ENCODE measurements at places on chromosomes 4 and X.

DNA sequence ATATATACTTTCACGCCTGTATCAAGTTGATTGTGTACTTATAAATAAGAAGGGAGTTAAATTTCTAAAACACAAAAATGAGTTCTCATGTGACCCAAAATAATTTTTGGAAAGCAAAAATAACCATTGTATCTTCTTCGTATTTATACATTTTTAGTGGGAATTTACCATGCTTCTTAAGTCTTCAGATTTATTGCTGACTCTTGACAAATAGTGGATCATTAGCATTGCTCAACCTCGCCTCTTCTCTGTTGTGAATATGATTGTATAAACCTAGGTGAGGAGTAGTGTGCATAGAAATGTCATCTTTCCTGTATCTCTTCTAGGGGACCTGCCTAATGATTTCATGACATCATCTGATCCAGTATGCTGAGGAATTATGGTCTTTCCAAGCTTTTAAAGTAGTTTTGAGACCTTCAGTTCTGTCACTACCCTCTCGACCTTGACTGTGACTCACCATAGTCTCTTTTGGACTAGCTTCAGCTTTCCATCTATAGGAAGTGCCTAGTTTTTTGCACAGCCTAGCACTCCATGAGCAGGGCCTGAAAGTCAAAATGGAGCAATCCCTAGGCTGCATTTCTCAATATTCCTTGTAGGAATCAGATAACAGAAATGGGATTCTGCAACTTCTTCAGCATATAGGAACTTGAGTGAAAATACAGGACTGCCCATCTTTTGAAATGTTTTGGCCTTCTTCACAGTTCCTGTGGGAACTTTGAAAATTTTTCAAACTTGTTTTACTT, 157.6 kb downstream of the ARX start:
- DNase-seq, result no peak

GRCh38 chr4:53889326-53890055, 174.9 kb downstream of the CHIC2 start:
- no peak for DNase-seq

GRCh38 chrX:16970977-16971376, 24.5 kb downstream of the REPS2 start:
- no peak for DNase-seq

- DNase-seq, result no peak
Observed at GRCh38 chrX:40201329-40201885, 103.6 kb upstream of the BCOR start.

DNA sequence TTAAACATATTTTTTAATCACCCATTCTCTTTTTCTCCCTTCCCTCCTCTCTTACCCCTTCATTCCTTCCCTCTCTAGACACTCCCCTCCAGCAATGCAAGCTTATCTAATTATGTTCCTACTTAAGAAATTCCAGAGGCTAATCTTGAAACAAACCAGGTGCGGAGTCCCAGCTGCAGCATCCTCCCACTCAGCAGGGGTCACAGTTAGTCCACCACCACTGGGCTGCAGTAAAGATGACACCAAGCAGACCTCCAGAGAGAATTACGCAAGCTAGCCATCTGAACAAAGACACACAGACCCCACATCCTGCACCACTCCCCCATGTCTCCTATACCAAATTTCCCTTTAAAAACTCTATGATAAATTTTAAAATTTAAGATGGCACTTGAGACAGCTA, 13.9 kb upstream of the SEC24B start:
- no peak for DNase-seq

- DNase-seq, result no peak
Observed at GRCh38 chr4:65669111-65670019, 924 bp downstream of the EPHA5 start.

DNA sequence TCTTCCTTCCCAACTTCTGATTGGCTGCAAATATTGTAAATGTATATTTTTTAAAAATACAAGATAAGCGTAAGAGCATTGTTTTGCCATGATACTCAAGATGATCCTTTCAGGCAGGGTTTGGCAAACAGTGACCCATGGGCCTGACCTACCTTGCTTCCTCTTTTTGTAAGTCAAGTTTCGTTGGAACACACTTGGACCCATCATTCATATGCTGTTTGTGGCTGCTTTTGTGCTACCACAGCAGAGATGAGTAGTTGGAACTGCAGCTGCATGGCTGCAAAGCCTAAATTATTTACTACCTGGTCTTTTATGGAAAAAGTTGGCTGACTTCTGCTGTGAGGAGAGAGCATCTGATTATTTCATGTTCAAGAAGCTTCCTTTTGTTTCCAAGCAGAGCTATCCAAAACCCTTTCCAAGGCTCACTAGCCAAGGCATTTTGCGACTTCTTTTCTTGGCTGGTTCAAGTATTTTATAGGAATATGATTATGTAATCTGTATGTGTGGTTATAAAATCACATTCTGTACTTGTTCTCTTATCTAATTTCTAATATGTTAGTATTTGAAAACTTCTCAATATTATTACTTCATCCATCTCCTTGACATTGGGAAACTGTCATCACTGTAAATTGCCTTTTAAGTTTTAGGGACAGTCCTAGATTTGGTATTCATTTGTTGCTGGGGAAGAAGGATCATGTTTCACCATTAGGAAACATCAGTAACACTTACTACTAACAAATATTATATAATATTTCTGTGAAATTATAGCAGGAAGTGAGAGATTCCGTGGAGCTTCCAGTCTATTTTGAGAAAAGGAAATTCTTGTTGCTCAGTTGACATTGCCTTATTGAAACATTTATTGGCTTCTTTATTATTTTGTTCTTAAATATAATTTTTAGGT, 109.2 kb downstream of the ARHGAP10 start:
- no peak for DNase-seq

DNA sequence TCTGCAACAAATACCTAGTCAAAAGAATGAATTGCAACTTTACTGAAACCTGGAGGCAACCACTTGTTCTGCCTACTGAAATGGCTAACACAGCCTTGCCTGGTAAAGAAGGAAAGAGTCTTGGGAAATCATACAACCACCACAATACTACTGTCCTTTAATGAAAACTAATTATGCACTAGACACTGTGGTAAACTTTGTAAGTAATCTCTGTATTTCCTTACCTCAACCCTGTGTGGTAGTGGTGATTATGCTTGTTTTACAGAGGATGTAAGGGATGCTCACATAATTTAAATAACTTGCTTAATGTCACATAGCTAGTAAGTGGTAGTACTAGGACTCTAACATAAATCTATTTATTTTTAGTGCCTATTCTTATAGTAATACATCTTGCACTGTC, 44.7 kb downstream of the TMEM156 start:
- DNase-seq, result no peak

GRCh38 chr4:105147553-105148161, 981 bp downstream of the TET2 start:
- peak; percentile 1 for DNase-seq

DNA sequence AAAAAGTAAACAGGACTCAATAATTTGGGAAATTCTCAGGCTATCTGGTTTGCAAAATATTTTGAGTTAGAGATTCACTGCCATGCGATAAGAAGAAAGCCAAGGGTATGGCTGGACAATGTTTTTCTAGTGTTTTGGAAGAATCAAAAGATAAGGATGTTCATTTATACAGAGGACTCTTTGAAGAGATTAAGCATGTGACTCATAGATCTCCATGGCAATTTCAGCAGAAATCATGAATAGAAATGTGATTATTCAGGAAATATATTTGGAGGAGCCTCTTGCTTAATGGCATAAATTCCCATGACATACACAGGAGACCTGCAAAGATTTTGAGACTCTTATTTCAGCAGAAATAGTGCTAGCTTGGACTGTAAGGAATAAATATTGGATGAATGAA, 16.7 kb upstream of the FRAS1 start:
- no peak for DNase-seq

GRCh38 chr4:30837131-30837539, 117.0 kb downstream of the PCDH7 start:
- no peak for DNase-seq

- DNase-seq, result no peak
Observed at GRCh38 chr4:129978315-129978714, 882.4 kb downstream of the C4orf33 start.

- no peak for DNase-seq
Observed at GRCh38 chr4:148091896-148092295, 350.3 kb downstream of the NR3C2 start.

DNA sequence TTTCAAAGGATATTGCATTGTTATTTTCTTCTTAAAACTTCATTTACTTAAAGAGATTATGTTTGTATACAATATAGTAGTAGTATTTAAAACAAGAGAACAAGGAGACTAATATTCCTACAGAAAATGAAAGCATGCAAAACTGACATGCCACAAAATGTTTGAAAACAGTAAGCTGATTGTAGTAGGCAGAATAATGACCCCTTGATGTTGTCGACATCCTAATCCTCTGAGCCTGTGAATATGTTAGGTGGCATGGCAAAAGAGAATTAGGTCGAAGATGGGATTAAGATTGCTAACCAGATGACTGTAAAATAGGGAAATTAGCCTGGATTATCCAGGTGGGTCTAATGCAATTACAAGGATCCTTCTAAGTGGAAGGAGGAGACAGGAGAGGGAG, 522.2 kb upstream of the NR3C2 start:
- no peak for DNase-seq

GRCh38 chr4:180041576-180041975, 2201.6 kb upstream of the TENM3 start:
- no peak for DNase-seq

DNA sequence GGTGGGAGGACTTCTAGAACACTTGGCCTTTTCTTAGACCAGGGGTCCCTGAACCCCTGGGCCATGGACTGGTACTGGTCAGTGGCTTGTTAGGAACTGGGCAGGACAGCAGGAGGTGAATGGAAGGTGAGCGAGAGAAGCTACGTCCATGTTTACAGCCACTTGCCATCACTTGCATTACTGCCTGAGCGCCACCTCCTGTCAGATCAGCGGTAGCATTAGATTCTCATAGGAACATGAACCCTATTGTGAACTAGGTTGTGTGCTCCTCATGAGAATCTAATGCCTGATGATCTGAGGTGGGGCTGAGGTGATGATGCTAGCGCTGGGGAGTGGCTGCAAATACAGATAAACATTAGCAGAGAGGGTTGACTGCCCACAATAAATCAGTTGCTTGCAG, 100.9 kb upstream of the IGFBP7 start:
- no peak for DNase-seq

- no peak for DNase-seq
Observed at GRCh38 chr4:169272265-169272886, 1.6 kb upstream of the SH3RF1 start.

DNA sequence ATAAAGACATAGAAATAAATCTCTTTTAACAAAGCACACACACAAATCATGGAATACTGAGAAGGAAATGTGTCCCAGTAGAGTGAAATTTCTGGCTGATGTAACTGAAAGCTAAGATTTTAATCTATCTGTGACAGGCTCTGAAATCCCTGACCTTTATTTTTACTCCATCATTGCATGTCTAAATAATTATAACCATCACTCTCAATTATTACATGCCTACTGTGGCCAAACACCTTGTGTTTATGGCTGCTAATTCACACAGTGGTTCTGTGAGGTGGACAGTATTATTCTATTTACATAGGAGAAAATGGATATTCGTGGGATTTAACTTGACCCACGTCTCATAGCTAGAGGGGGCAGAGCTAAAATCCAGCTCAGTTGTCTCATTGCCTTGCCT, 438.1 kb downstream of the TLL1 start:
- no peak for DNase-seq

DNA sequence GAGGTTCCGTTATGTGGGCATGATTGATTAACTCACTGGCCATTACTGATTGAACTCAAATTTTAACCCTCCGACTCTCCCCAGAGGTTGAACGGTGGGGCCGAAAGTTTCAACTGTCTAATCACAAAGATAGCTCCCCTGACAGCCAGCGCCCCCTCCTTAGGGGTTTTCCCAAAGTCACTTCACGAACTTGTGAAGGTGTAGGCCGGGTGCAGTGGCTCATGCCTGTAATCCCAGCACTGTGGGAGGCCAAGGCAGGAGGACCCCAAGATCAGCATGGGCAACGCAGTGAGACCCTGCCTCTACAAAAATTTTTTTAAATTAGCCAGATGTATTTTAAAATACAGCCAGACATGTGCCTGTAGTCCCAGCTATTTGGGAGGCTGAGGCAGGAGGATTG, 39.8 kb upstream of the RBM47 start:
- no peak for DNase-seq

DNA sequence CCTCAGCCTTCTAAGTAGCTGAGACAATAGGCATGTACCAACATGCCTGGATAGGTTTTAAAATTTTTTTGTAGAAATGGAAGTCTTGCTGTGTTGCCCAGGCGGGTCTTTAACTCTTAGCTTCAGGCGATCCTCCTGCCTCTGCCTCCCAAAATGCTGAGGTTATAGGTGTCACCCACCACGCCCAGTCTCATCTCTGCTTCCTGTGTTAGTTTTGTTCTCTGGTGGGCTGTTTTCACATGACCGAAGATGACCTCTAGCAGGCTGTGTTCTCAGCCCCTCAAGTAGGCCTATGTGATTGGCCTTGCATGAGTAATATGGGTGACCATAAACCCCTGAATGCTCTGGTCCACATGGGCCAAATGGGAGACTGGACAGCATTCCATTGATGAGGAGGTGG, 56.8 kb upstream of the MSANTD1 start:
- no peak for DNase-seq

DNA sequence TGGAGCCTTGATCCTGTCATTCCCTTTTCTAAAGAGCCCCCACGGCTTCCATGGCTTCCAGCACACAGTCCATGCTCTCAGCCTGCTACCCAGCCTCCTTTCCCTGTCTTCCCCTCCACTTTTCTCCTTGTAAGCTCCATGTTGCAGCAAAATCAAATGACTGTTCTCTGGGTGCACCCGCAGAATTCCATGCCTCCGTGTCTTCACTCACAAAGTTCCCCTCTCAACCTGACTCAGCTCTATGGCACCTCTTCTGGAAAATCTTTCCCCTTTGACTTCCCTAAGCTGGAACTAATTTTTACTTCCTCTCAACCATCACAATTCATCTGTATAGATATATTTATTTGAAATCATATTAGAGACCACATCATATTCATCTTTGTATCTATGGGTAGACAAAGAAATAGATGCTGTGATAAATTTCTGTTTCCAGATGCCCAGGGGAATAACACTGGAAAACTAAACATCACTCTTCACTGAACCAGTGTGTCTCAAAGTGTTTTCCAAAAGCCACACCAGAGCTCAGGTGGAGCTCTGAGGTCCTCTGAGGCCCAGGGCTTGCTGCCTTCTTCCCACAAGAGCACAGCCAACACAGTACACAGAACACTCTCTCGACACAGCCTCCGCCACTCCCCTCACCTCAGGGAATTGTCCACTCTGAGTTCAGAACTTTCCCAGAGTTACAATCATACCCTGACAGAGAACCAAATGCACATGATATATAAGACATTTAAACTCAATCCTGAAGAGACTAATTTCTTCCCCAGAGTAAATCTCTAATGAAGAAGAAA, 3.3 kb downstream of the SETD7 start:
- no peak for DNase-seq

- DNase-seq, result no peak
Observed at GRCh38 chr4:156803056-156803455, 168.5 kb downstream of the PDGFC start.

GRCh38 chr4:121706595-121707021, 9.8 kb upstream of the ANXA5 start:
- DNase-seq, result no peak

DNA sequence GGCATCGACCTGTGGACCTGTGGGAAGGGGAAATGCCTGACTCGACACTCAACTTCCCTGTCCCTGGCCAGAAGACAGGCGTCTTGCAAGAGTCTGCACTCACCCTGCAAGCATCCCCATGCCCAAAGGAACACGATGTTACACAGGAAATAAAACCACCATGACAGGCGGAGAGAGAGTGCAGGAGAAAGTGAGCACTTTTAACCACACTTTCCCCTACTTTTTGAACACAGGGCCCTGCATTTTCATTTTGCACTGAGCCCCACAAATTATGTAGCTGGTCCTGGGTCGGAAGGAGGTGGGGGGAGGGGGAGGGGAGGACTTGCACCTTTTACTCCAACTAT, 13.8 kb upstream of the MAN2B2 start:
- no peak for DNase-seq
